ENCODE measurements at places on chromosomes 1 and 21.

DNA sequence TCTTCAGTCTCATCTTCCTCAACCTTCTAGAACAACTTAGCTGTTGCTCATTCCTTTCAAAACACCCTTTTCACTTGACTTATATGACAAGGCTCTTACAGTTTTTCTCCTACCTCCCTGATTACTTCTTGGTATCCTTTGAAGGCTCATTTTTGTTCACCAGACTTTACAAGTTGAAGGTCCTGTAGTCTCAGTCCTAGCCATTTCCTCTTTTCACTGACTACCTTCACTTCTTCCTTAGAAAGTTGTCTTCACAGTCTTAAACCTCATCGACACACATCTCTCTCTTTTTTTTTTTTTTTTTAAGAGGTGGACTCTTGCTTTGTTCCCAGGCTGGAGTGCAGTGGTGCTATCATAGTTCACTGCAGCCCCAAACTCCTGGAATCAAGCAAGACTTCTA lies 6.6 kb upstream of the TP53BP2 start:
- DNase-seq: no peak

GRCh38 chr1:168521401-168522000 lies 22.3 kb downstream of the XCL2 start:
- no peak for DNase-seq

DNA sequence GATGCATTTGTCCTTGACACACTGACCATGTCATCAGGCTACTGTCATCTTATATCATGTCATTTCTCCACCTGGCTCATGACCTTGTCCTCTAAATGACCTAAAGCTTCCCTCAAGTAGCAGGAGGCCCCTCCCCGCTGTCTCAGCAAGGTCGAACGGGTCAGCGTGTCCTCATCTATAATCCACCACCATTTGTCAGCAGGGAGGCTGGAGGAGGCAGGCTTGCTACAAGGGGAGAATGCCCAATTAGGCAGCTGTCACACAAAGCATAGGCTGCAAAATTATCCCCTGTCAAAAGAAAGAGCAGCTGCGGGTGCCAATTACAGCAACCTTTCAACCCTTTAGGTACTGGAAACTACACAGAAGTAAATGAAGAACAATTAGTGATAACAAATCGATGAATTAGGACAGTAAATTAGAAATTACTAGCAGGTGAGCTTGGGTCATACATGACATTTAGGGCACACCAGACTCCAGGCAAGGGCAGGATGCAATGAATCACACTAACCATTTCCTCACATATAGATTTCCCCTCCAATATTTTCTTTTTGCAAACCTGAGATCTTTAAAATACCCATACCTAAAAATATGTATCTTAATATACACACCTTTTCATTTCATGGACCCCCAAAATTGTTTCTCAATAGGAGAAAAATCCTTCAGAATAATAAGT lies 61.2 kb downstream of the NRIP1 start:
- DNase-seq: no peak

DNA sequence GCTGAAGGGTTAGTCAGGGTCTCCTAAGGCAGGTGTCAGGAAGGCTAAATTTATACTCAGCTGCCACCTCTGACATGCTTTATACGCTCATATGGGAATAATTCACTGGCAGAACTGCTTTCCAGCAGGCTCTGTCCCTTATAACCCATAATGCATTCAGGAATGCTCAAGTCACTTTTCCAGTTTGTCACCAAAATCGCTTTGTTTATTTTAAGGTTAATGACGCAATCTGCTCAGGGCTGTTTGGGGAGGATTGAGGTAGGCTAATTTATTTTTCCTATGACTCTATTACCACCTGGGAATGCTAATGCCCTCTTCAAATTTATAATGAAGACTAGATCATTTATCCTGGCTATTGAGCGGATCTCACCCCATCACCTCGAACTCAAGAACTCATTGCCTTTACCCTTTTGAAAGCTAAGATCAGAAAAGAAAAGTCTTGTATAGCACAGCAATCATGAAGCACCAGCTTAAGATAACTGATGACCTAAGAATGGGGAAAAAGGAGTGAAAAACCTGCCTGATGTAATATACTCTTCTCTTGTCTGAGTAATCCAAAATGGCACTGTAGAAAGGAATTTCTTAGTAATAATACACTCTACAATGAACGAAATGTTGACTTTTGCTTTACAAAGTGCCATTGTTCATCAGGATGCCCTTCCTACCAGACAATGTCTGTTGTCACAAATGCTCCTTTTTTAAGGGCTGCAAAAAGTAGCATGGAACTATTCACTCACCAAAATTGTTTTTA lies 97.9 kb upstream of the EXO1 start:
- DNase-seq: no peak

DNA sequence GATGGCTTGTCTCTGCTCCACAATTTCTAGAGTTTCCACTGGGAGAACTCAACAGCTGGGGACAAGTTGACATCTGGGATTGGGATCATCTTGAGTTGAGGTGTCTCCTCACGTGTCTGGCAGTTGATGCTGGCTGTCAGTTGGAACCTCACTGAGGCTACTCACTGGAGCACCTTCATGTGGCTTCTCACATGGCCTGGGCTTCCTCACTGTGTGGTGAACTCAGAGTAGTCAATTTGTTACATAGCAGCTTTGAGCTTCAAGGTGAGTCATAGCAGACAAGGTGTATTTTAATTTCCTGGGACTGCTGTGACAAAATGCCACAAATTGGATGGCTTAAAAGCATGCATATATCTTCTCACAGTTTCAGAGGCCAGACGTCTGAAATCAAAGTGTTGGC lies 44.0 kb downstream of the NTNG1 start:
- DNase-seq: no peak

DNA sequence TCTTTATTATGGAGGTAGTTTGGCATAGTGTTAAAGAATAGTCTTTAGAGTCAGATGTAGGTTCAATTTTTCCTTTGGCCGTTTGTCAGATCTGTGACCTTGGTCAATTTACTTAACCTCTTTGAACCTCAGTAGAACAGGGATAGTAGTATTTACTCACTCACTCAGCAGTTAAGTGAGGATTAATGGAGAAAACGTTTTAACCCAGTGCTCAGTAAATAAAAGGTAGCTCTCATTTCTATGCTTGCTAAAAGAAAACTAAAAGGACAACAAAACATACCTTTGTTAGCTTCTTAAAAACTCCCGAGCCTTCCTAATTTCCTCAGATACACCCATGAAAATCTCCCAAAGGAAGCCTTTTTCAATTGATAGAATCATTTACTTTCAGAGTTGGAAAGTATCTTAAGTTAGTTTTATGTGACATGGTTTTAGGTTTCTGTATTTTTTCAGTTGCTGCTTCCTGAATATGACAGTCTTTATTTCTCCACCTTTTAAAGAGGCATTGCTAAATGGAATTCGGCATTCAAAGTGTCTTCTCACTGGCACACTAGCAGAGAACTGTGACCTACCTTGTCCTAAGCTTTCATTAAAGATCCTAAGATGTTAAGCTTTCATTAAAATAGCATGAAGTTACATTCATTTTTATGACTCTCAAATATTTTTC lies 7.8 kb downstream of the ABCD3 start:
- DNase-seq: no peak

GRCh38 chr1:172832006-172832725 lies 173.3 kb downstream of the FASLG start:
- DNase-seq: no peak

DNA sequence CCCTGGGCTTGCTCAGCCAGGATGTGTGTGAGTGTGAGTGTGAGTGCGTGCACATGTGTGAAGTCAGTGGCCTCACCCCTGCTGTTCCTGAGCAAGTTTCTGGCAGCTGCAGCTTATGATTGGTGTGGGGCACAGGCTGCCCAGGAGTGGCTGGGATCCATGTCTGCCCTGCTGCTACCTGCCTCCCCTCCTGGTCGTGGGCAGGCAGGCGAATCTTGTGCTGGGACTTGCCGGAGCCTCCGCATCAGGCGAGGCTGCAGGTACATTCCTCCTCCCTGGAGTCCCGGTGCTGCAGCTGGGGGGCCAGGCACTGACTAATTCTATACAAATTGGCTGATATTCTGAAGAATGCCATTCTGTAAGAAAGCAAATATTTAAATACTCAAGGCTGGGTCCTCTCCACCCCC lies 85.6 kb upstream of the WNT4 start:
- peak; percentile 89 for DNase-seq

DNA sequence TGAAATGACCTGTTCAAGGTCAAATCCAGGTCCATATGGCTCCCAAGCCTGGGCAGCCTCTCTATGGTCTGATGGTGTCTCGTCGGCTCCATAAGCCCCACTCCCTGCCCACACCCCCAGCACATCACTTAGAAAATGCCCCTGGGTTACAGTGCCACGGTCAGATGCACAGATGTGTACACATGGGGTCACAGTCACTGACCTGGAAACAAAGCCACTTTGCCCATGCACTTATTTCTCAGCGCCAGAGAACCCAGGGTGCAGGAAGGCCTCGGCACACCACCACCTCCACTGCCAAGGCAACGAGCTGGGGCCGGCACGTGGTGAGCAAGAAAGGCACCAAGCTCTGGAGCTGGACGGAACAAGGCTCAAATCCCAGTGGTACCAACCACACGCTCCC lies 24.7 kb downstream of the IFFO2 start:
- no peak for DNase-seq

- DNase-seq: no peak
These were observed 216.0 kb downstream of the DYRK1A start for GRCh38 chr21:37582590-37582989.

DNA sequence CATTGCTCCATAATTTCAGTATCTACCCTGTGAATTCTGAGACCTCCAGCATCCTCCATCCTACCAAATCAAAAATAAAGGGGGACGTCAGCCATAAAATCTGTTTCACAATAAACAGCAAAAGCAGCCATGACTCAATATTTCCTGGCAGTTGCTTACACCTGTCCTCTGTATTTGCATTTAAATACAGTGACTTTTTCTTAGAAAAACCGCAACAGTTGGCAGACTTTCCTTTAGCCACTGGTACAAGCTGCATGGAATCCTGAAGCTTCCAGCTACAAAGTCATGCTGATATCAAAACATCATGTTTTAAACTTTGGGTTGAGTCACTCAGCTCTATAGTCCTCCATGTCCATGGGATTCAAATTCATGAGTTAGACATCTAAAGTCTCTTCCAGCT lies 278.0 kb upstream of the KAZN start:
- DNase-seq: no peak

DNA sequence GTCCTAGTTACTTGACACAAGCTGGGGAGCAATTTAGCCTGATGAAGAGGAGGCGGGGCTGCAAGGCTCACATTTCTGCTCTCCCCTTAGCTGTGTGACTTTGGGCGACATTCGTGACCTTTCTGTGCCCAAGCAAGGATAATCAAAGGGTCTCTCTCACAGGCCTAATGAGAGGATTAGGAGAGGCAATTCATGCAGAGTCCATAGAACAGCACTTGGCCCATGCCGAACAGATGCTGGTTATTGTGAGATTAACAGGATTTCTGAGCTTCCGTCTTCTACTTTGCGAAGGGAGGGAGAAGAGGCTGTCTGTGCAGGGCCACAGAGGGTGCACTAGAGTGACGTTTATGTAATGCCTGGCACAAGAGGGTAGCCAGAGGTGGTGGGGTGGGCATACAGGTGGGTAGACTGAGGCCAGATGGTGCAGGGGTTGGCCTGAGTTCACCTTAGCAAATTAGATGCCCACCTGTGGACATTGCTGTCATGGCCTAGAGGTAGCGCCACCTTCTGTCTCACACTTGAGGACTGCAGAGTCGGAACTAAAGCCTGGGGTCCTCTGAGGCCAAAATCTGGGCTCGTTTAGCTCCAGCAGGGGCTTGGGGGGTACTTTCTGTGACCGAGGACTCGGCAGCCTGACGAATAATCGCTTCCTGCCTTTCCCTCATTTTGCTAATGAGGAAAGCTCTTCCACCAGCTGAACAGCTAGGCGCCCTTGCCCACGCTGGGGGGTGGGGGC lies 18.6 kb downstream of the ACTL8 start:
- no peak for DNase-seq

DNA sequence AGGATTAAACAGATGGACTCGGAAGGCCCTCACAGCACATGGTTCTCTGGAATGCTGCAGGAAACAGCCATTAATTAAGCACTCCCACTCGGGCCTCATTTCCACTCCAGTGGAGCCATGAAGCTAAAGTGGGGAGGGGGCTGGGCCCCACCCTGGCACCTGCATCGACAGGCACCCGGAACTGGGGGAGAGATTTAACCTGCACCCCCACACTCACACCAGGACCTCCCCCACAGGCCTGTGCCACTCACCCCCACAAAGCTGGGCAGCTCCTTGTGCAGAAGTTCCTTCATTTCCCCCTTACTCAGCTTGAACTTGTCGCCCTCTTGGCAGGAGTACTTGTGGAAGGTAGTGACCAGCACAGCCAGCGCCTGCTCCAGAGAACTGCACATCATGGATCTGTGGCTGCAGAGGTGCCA lies 2.2 kb downstream of the S100A2 start:
- DNase-seq: peak; percentile 19

DNA sequence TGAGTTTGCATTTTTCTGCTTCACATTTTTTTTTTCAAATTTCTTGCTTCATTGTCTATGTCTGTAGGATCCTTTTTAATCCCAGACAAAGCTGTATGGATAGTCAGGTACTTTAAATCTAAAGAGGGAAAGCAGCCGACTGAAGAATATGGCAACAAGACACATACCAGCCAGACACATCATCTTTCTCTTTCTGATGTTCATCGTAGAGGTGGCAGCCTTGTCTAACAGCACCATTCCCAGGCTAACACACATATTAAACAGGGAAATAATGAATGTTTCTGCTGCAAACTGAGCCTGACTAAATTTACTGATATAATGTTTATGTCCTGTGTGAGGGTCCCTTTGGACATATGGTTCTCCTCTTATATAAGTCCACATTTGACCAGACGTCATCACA lies 3.7 kb upstream of the TEKT2 start:
- DNase-seq: no peak

DNA sequence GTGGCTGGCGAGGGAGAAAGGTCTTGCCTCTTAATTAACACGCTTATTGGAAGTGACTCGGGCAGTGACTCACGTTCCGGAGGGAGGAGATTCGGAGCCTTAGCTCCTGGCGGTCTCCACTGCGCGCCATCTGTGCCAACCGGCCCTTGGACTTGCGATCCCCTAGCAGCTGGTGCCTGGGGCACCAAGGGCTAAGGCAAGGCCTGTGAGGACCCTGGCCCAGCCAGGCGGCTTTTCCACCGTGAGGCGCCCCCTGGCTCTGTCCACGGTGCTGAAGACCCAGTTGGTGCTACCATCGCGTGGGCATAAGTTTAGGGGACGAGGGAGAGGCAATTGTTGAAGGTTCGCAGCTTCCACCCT lies 1.3 kb upstream of the SYT6 start:
- DNase-seq: no peak

GRCh38 chr1:167669209-167670124 lies 39.4 kb downstream of the RCSD1 start:
- DNase-seq: no peak

DNA sequence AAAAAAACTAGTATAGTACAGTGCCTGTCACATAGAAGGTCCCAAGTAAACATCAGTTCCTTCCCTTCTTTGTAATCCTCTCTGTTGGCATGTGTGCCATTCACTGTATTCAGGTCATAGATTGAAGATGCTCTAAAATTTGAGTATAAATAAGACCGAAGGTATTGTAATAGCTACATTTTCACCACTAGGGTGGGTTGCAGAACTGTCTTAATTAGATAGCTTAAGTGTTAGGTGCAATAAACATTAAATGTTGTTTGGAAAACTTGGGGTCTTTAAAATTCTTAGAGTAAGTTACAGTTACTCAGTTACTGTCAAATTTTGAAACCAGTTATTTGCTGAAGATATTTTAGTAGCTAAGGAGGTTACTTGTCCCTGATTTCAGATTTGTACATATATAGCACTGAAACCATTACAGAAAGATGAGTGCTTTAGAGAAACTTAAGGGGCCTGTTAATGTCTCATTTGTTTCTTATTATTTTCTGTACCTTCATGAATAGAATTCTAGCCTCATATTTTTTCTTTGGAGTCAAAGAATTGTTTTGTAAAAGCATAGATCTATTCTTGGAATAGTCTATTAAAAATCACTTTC lies 24.3 kb downstream of the PER3 start:
- DNase-seq: peak; percentile 40
